ENCODE measurements at places on chromosomes 3 and 15. TPM values are rescaled to one million over a fixed set of nuclear protein-coding genes. Genes with fewer than 3 reads are reported as not detected.

The TGM5 gene
- total RNA-seq: not detected

The MESP1 gene
- total RNA-seq: 1.1 TPM

The ANKUB1 gene
- not detected for total RNA-seq

The SYNM gene
- 0.08 TPM for total RNA-seq

The GOLGA8F gene
- total RNA-seq: not detected

The TAGLN3 gene
- total RNA-seq: 0.33 TPM

The IQCF5 gene
- total RNA-seq: not detected

The SEMA3G gene
- 0.15 TPM for total RNA-seq

The PLS1 gene
- 2.6 TPM for total RNA-seq

The JMJD7 gene
- total RNA-seq: 23.9 TPM

The FOXB1 gene
- 0.57 TPM for total RNA-seq

The ARGFX gene
- total RNA-seq: not detected

GRCh38 chr3:158776531-158776930 lies 25.3 kb upstream of the MFSD1 start:
- no peak for DNase-seq

DNA sequence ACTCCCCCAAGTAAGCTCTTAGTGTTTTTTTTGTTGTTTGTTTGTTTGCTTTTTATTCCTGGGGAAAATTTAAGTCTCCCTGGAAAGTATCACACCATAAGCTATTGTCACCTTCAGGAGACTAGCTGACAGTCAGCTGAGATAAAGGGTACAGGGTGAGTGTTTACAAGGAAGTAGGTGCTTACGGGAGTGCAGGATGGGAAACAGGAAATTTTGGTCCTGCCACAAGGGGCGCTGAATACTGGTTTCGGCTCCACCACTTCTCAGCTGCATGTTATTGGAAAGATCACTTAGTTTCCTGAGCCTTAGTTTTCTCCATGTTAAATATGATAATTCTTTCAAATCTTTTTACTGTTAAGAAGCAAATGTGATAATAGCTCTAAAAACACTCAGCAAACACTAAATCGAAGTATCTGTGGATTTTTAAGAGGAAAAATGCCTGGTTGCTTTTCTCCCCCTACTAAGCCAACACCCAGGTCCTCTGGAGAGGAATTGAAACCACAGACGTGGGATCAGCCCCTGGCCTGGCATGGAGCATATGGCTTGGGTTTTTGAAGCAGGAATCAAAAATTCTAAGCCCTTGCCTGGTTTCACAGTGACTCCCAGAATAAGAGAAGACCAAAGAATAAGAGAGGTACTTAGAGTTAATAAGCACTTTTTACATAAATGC lies 90.7 kb downstream of the SCN11A start:
- peak; percentile 20 for DNase-seq

DNA sequence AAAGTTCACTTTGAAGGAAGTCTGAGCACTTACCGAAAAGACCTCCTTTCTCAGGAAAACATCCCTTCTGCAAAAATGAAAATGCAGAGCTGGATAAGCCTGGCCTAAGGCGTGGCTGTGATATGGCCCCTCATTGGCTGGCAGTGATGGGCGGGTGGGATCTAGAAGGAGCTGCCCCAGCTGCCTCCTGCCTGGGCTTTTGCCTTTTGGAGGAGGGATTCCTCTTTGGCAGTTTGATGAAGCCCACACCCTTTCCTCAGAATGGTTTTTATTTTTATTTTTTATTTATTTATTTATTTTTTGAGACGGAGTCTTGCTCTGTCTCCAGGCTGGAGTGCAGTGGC lies 4.0 kb upstream of the DZIP1L start:
- no peak for DNase-seq

- DNase-seq: no peak
These were observed 397.0 kb downstream of the EPHA3 start for GRCh38 chr3:89504432-89504831.

- no peak for DNase-seq
These were observed 139.1 kb downstream of the CBLB start for GRCh38 chr3:105729667-105730066.

GRCh38 chr15:77066971-77067690 lies 3.8 kb downstream of the TSPAN3 start:
- no peak for DNase-seq

GRCh38 chr15:101027920-101028319 lies 108.8 kb downstream of the LRRK1 start:
- no peak for DNase-seq

DNA sequence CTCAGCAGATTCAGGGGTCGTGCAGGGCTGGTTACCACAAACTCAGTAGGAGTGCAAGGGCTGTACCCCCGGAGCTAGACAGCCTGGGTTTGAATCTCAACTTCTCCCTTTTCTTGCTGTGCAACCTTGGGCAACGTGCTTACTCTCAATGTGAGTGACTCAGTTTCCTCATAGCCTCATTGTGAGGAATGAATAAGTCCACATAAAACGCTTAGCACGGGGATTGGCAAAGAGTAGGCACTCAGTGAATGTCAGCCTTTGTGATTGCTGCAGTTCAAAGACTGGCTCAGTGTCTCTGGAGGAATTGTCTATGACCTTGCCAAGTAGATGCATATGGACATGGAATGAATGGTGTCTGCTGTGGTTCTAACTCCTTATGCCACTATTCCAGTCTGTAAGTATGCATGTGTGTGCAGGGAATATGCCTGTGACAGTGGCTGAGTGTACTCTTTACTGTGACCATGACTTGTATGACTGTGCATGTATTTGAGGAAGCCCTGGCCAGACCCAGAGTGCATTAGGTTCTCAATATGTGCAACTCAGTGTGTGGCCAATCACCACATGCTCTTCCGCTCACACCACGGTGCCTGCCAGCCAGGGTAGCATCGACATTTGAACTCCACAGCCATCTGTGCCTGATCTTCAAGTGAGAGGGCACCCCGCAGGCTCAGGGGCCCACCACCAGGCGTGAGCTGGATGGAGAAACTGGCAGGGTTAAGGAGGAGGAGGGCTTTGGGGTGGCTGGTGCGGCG lies 900 bp upstream of the HYAL3 start:
- peak; percentile 6 for DNase-seq

DNA sequence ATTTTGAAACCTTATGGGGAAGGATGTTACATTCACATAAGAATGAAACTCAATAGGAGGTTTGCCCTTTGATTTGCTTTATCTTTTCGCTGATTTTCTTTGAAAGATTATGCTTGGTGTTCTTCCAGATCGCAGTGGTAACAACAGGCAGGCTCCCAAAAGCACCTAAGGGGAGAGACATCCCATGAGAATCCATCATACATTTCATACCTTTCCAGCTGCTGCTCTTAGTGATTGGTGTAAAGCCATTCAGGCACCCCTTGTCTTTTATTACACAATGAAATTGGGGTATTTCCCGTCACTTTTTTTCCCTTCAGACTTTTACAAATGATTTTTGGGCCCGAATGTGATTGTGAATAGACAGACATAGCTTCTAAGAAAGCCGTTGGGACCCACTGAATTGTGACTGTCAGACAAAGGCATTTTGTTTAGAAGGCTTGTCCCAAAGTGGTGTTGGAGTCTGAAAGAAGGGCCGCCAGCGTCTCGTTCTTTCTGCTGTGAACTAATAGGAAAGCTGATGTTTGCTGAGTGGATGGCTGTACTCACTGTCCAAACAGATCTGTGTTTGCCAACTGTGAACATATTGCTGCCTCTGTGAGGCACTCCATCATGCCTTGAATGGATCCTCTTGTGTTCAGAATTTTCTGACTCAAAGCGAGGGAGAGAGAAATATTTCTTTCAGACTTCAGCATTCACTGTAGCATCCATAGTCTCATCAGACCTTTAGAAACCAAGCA lies 164.3 kb downstream of the FNDC3B start:
- DNase-seq: no peak

- peak; percentile 12 for DNase-seq
These were observed 40.4 kb downstream of the PRR23E start for GRCh38 chr3:127233371-127233770.

GRCh38 chr3:43733459-43734384 lies 43.0 kb downstream of the ABHD5 start:
- DNase-seq: no peak

DNA sequence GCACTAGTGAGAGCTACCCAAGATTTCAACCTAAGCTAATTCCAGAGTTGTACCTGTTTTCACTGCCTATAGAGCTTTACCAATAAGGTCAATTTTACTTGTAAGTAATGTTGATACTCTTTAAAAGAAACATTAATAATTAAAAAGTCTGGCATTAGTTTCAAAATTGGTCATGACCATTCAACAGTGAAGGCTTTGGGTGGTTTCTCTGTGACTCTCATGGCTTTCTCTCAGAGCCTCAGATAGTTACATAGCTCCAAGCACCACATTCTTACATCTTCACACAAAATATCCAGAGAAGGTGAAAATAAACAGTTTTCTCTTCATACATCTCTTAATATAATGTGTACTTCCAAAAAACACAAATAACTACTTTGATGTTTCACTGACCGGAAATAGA lies 61.5 kb upstream of the TCF12 start:
- no peak for DNase-seq

- DNase-seq: no peak
These were observed 108.5 kb downstream of the ZIC4 start for GRCh38 chr3:147297761-147298350.

- DNase-seq: no peak
These were observed 9.6 kb downstream of the SLC6A6 start for GRCh38 chr3:14411988-14412387.

GRCh38 chr3:112477891-112478290 lies 21.4 kb downstream of the BTLA start:
- no peak for DNase-seq

DNA sequence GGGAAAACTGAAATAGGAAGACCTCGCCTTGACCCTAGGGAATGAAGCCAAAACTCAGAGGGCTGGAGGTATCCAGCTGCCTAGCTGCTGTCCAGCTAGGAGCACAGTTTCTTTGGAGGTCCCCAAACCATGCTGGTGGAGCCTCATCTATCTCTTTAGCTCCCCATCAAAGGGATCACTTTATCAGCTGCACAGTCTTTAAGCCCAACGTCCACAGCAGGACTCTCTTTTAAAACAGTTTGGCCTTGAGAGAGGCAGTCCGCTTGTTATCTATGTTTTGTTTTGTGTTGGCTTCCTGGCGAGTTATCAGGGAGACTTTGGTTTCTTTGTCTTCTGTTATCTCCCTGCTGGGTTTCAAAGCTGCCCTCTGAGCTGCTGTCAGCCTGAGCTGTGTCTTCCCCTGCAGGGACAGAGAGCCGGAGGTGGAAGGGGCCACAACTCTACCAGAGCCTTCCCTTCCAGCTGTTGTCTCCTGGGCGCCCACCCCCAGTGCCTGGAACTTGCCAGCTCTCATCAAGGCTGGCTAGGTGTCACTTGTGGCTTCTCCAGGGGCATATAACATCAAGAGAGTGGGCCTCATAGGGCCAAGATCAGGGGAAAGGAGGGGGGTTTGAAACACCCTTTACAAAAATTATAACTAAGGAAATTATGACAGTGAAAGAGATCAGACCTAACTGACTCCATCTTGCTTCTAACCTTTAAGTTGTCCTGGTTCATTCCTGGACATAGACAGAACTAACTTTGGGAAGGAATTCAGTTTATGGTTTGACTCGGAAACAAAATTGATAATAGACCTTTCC lies 61.4 kb upstream of the C15orf39 start:
- no peak for DNase-seq

- no peak for DNase-seq
These were observed 201.1 kb downstream of the TLE3 start for GRCh38 chr15:69896606-69897005.

DNA sequence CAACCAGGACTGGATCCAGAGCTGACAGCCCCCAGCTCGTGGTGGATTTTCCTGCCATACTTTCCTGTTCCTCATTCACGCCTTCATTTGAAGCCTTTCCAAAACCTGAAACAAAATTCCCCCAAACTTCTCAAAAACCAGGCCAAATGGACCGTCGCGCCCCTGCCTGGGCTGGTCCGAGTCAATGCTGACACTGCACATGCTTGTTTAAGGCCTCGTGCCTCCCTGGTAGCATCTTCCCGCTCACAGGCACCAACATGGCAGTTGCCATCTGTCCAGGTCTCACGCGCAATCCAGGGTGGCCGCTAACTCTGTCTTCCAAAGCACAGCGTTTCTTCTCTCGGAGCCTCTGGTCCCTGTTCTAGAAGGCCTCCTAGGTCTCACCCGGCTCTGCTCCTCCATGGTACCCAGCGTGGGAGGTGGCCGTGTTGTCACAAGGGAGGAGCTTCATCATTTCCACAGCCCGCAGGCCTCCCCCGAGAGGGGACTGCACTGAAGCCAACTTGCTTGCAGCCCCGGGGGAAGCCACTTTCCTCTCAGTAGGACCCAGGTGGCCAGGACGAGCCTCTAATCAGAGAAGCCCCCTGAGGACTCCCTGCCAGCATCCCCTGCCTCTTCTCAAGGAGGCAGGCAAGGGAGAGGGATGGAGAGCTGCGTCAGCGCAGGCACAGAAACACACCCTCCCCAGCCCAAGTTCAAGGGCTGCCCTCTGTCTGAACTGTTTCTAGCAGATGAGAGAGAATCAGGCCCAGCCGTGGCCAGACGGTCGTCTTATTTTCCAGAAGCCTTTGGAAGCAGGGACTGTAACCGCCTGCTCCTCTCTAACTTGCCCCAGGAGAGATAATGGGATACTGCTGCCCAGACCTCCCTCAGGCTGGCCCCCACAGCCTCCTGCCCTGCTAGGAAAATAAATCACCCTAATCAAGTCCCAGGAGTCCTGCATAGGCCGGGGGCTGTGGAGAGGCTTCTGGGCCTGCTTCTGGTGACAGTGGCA lies 152.8 kb upstream of the TLE3 start:
- DNase-seq: no peak

DNA sequence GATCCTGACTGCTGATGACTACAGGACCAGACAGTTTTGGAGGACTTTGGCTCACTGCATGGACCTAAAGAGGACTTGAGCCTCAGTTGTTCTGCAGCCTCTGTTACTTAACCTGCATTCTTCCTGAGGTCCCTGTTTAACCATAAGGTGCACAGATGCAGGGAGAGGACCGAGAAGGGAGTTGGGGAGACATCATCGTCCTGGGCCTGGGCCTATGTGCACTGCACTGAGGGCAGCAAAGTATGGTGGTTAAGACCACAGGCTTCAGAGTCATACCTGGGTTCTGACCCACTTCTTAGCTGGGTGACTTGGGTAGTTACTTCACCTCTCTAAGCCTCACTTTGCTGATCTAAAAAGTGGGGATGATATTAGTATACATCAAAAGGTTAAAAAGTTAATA lies 21.9 kb downstream of the KY start:
- DNase-seq: no peak

DNA sequence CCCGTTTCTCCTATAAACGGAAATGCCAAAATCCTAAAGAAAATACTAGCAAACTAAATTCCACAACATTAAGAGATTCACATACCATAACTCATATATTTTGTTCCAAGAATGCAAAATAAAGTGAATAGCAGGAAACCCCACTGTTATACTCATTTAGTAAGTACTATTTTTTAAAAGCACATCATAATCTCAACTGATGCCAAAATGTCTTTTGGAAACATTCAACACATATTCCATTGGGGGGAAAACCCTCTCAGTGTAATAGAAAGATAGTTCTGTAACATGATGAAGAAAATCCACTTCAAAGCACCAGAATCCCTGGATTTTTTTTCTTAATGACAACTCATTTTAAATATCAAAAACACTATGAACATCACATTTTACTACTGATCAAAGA lies 93.0 kb upstream of the EIF1B start:
- no peak for DNase-seq

Measured in activated CD4-positive, alpha-beta T cell treated with anti-CD3 and anti-CD28 coated beads, Interleukin-2, amount 10 ng/mL, durations not matched to agents 7 days and 5 days (primary cell).